ENCODE measurements at places on chromosomes 4 and X. TPM values are rescaled to one million over a fixed set of nuclear protein-coding genes. Genes with fewer than 3 reads are reported as not detected.

GRCh38 chrX:151821226-151821625 lies 86.7 kb downstream of the CNGA2 start:
- H3K27me3 ChIP-seq: no peaks in the 10 kb centered on the region
- H3K27ac ChIP-seq: no peak overlapping the region
- H3K4me3 ChIP-seq: no peak overlapping the region
- no peak for DNase-seq
- H3K36me3 ChIP-seq: no peaks in the 10 kb centered on the region

DNA sequence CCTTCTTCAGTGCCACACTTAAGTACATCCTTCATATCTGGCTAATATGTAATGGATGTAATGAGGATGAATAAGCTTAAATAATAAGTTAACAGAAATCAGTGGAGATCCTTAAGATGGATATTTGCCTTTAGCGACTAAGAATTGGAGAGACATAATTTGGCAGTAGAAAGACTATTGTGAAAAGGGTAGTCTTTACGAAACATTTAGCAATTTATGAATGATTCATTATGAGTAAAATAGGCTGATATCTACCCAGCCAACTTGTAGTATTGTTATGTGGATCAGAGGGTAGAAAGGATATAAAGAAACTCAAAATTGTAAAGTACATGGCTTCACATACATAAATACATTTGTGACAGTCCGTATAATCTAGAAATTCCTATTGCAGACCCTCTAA lies 2371.8 kb downstream of the PCDH7 start:
- no peak overlapping the region for H3K4me3 ChIP-seq
- H3K4me1 ChIP-seq: peaks cover 44% of the 10 kb centered on the region
- DNase-seq: peak; percentile 61

- no peak overlapping the region for H3K27ac ChIP-seq
- no peak overlapping the region for H3K4me3 ChIP-seq
- H3K4me1 ChIP-seq: no peaks in the 10 kb centered on the region
- DNase-seq: no peak
- no peaks in the 10 kb centered on the region for H3K27me3 ChIP-seq
Observed at GRCh38 chrX:112851161-112851779, 10.6 kb upstream of the AMOT start.

DNA sequence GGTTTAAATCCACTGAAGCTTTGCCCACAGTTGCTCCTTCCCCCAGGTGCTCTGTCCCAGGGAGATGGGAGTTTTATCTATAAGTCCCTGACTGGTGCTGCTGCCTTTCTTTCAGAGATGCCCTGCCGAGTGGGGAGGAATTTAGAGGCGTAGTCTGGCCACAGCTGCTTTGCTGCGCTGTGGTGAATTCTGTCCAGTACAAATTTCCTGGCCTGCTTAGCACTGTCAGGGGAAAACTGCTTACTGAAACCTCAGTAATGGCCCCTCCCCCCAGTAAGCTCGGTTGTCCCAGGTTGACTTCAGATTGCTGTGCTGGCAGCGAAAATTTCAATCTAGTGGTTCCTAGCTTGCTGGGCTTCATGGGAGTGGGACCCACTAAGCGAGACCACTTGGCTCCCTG lies 40.1 kb downstream of the UGT2B17 start:
- H3K27ac ChIP-seq: no peak overlapping the region
- H3K4me1 ChIP-seq: no peaks in the 10 kb centered on the region
- H3K4me3 ChIP-seq: no peak overlapping the region
- no peak for DNase-seq

DNA sequence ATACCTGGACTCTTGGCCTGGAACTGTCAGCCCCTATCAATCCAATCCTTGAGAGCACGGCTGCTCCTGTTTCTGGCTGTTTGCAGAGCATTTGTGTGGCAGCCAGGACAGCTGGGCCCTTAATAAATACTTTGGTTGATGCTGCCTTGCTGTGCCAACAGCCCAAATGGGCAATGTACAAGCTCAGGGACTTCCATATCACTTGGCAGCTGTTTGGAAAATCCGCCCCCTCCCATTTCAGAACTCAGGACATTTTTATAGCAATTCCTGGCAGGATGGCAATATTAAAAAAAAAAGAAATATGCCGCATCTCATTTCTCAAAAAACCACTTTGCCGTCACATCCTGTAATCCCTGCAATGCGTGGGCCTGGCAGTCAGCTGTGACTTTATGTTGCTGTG lies 218.9 kb downstream of the HS3ST1 start:
- no peaks in the 10 kb centered on the region for H3K27me3 ChIP-seq
- no peak overlapping the region for H3K4me3 ChIP-seq
- H3K4me1 ChIP-seq: no peaks in the 10 kb centered on the region

DNA sequence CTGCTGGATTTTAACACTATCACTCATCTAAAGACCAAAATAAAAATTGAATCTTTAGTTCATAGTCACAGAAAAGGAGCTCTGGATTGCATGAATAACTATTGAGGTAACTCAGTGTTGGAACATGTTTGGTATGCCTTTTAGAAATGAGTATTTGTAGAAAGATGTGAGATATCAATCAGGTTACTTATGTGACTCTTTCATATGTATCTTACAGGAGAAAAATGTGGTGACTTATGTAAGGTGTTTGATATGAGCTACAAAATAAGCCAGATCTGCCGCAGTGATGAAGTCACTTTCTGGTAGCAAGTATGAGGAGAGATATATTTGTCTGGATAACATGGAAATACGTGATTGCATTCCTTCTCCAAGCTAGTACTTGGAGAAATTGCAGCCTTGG lies 1653.3 kb upstream of the PCDH7 start:
- H3K4me1 ChIP-seq: no peaks in the 10 kb centered on the region
- no peak overlapping the region for H3K4me3 ChIP-seq
- no peak for DNase-seq
- H3K27me3 ChIP-seq: no peaks in the 10 kb centered on the region
- no peaks in the 10 kb centered on the region for H3K36me3 ChIP-seq

GRCh38 chrX:2374086-2374485 lies 126.7 kb downstream of the DHRSX start:
- no peaks in the 10 kb centered on the region for H3K27me3 ChIP-seq
- H3K36me3 ChIP-seq: no peaks in the 10 kb centered on the region
- 0 out of 2 replicates have a peak, but pooled peaks cover 4% of the 10 kb centered on the region for H3K4me1 ChIP-seq
- DNase-seq: peak; percentile 67

- peaks cover 50% of the 10 kb centered on the region for H3K27me3 ChIP-seq
- no peak for DNase-seq
- H3K36me3 ChIP-seq: no peaks in the 10 kb centered on the region
- H3K4me3 ChIP-seq: no peak overlapping the region
Observed at GRCh38 chrX:140503238-140503601, 1.6 kb downstream of the SOX3 start.

- no peaks in the 10 kb centered on the region for H3K27me3 ChIP-seq
- DNase-seq: no peak
- H3K4me3 ChIP-seq: no peak overlapping the region
- H3K36me3 ChIP-seq: no peaks in the 10 kb centered on the region
Observed at GRCh38 chrX:141669689-141670088, 28.9 kb downstream of the SPANXD start.

FSTL5 gene
- not detected for total RNA-seq

ESX1 gene
- not detected for total RNA-seq

CENPVL3 gene
- not detected for total RNA-seq

SPANXN4 gene
- not detected for total RNA-seq

LINC00632 gene
- total RNA-seq: 20.6 TPM

Measured in GM23248 (cell line).